ENCODE measurements at places on chromosomes 7 and 10. TPM values are rescaled to one million over a fixed set of nuclear protein-coding genes. Genes with fewer than 3 reads are reported as not detected.

Gene UCN3
- not detected for total RNA-seq

Gene OPN1SW
- not detected for total RNA-seq

Gene EIF4H
- 331 TPM for total RNA-seq

Gene PARD3
- total RNA-seq, result 17.0 TPM

Data from M059J (cell line).